ENCODE measurements at places on chromosomes 3 and 15.
A peak's percentile ranks its signal among the peaks of the same experiment; 100 is the strongest.

DNA sequence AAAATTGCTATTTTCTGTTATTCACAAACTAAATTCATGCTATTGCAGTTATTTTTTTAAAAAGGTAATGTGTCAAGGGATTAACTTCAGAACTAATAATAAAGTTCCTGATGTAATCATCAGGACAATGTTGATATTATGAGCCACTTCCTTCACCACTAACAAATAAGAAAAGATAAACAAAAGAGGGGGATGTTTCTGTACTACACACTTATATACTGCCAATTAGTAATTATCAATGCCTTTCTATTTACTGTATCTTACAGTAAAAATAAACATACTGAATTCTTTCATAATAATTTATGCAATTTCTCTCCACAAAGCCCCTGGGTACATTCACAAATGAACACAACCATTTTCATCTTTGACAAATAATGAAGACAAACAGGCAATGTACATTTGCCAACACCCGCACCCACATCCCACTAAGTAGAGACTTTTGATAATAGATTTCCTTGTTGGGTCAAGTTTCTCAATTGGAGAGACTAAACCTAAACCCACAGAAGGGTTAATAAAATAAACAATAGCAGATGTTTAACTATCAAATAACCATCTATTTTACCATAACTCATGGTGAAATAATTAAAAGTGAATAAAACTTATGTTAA, 3.7 kb downstream of the CBLB start:
- no peak for DNase-seq

- no peak for DNase-seq
These were observed 66.1 kb upstream of the MEX3B start for GRCh38 chr15:82111918-82112317.

DNA sequence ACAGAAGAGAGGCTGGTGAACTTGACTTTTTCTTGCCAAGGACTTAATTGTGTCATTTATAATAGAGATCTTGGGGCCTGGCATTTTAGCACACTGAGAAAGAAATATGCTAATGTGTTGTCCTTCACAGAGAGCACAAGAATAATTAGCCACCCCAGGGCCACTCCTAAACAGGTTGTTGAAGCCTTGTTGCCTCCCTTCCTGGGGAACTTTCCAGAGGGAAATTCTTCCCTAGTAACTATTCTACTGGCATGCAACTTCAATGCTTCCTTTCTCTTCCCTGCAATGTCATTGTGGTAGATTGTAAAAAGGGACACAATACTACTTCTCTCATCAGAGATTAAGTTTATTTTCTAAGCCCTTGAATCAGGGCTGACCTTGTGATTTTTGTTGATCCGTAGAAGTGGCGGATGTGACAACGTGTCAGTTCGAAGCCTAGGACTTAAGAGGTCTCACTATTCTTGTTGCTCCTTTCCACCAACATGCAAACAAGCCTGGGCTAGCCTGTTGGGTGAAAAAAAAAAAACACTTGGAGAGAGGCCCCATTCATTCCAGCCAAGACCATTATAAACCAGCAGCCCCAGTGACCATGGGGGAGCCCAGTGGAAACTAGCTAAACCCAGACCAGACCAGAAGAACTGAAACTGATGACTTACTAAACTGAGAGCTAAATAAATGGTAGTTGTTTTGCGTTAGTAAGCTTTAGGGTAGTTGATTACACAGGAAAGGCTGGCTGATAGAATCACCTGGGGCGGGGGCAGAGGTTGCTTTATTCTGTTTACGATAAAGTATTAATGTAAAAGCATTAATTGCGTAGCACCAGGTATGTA, 287.2 kb downstream of the SHQ1 start:
- no peak for DNase-seq

- DNase-seq: no peak
These were observed 589 bp downstream of the ANAPC13 start for GRCh38 chr3:134485075-134485717.

GRCh38 chr3:27805282-27805681, 83.2 kb upstream of the EOMES start:
- no peak for DNase-seq

DNA sequence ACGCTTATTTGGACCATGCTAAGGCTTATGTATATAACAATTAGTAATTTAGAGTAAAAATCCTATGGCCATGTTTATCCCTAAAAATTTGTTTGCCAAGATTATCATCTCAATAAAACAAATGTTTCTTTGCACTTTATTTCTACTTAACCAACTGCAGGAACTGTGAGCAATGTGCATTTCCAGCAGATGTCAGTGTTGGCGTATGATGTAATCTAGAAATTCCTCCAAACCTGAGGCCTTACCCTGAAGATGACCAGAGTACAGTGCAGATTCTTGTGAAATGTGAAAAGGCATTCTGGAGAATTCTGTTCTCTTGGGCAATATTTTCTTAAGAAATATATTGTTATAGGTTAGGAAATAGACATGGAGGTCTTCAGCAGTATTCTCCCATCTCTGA, 205.9 kb downstream of the MBNL1 start:
- DNase-seq: peak; percentile 33

DNA sequence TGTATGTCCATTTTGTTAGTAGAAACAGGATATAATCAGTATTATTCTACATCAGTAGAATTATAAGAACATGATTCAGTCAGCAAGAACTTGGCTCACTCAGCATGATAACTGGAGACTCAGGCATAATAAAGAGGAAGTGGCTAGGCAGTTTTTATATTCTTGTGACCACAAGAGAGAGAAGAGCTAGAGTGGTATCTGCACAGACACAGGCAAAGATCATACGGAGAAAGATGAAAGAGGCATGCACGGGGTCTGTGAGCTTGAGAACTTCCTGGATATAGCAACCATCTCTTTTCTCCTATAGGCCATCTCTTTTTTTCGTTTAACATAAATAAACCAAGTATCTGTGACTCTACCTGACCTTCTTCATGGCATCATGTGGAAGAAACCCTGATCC, 46.8 kb downstream of the MYO5A start:
- DNase-seq: peak; percentile 53

Data from hepatic stellate cell (primary cell).